Thoracic aorta endothelial cell (primary cell): ENCODE measurements at places on chromosomes 6 and 20. TPM values are rescaled to one million over a fixed set of nuclear protein-coding genes. Genes with fewer than 3 reads are reported as not detected.

Gene DDO
- 0.36 TPM in 1 of 2 replicates, not detected in the other for total RNA-seq

Gene PRSS35
- total RNA-seq, result 0.07 and 0.27 TPM in 2 replicates

Gene OGFRL1
- total RNA-seq, result 27.9 and 29.1 TPM in 2 replicates

Gene PDYN
- total RNA-seq, result not detected in 2 replicates

Gene WTAP
- total RNA-seq, result 96.7 and 97.6 TPM in 2 replicates

Gene NR2E1
- not detected in 2 replicates for total RNA-seq

Gene OPN5
- not detected in 2 replicates for total RNA-seq

Gene IPCEF1
- total RNA-seq, result 0.29 TPM in 1 of 2 replicates, not detected in the other
